ENCODE measurements at places on chromosomes 16 and 17. TPM values are rescaled to one million over a fixed set of nuclear protein-coding genes. Genes with fewer than 3 reads are reported as not detected.

The HBA2 gene
- total RNA-seq = 47.9 TPM

The AATK gene
- 6.1 TPM for total RNA-seq

DNA sequence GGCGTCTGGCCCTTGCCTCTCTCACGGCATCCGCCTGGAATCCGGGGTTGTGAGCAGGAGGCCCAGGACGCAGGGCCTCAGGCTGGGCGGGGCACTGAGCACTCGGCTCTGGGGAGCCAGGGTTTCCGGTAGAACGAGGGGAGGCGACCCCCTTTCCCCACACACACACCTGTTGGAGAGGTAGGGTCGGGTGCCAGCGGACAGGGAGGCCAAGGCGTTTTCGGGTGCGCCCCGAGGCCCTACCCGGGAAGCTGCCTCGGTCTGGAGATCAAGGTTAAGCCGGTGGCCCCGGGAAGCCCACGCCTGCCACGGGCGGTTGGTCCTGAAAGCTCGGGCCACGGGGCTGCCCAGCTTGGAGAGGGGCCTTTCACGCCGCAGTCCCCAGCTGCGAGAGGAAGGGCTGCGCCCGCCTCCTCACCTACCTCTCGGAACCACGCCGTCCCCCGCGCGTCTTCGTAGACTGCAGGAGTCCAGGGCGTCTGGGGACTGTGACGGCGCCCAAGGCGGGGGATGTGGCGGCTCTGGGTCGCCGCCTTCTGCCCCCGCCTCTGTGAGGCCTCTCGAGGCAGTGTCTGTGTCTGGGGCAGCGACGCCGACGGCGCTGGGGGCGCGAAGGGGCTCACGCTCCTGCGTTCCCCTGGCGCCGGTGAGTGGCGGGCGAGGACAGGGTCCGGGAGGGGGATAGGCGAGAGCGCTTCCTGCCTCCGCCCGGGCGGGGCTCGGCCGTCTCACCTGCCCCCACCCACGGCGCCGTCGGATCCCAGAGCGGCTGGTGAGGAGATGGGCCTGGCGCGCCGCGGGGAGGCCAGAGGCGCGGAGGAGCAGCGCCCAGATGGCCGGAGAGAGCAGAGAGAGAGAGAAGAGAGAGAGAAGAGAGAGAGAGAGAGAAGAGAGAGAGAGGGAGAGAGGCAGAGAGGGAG is 20.3 kb upstream of the HOXB9 start:
- peaks cover 7% of the 10 kb centered on the region for H3K4me1 ChIP-seq
- no peak overlapping the region for H3K27ac ChIP-seq
- no peaks in the 10 kb centered on the region for H3K36me3 ChIP-seq

- H3K27ac ChIP-seq = peak overlapping the region; percentile 96
- no peaks in the 10 kb centered on the region for H3K36me3 ChIP-seq
- H3K27me3 ChIP-seq = no peaks in the 10 kb centered on the region
- peaks cover 92% of the 10 kb centered on the region for H3K4me1 ChIP-seq
These were observed 16.2 kb upstream of the NAGLU start for GRCh38 chr17:42519546-42520491.

Data from thoracic aorta (tissue), 2 donors.